ENCODE measurements at places on chromosomes 6 and 20. TPM values are rescaled to one million over a fixed set of nuclear protein-coding genes. Genes with fewer than 3 reads are reported as not detected.

- no peak for DNase-seq
Observed at GRCh38 chr6:1082285-1082935, 229.5 kb upstream of the FOXQ1 start.

DNA sequence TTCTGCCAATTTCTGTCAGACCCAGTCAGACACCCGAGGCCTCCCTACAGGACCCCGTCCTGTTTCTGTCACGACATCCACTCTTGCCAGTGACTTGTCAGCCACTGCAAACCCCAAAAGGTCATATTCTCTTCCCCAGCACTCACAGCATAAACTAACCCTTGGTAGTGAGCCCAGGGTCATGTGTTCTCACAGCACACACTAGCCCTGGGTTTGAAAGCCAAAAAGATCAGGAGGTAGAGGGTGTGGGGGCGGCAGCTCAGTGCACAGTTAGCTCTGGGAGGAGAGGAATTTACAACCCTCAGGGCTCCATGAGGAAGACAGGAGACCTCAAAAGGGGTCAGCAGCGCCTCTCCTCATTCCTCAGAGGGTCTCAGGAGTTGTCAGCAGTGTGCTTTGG is 9.9 kb upstream of the SNX9 start:
- DNase-seq = no peak

DNA sequence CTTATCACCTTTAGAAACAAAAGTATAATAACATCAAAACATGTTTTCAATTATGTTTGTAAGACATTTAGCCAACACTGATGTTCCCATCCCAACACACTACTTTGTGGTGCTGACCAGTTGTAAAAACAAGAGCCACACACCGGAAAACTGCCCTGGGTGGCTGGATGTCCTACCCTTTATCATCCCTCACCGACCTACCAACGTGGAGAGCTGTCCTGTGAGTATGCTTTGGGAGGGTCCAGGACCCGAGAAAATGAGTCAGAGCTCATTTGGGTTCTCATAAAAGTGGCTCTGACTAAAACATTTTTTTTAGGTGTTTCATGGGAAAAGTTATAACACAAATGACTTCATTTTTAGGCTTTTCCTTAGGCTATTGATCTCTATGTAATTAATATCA is 29.3 kb upstream of the CTAGE9 start:
- DNase-seq = no peak

DNA sequence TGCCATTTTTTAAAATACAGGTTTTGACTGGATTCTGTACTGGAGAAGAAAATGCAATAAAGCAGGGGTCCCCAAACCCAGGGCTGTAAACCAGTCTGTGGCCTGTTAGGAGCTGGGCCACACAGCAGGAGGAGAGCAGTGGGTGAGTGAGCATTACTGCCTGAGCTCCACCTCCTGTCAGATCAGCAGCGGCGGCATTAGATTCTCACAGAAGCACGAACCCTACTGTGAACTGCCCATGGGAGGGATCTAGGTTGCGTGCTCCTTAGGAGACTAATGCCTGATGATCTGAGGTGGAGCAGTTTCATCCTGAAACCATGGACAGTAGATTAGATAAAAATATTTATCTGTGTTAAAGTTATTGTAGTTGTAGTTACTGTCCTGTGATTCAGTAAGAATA is 21.1 kb upstream of the FBXO9 start:
- no peak for DNase-seq

DNA sequence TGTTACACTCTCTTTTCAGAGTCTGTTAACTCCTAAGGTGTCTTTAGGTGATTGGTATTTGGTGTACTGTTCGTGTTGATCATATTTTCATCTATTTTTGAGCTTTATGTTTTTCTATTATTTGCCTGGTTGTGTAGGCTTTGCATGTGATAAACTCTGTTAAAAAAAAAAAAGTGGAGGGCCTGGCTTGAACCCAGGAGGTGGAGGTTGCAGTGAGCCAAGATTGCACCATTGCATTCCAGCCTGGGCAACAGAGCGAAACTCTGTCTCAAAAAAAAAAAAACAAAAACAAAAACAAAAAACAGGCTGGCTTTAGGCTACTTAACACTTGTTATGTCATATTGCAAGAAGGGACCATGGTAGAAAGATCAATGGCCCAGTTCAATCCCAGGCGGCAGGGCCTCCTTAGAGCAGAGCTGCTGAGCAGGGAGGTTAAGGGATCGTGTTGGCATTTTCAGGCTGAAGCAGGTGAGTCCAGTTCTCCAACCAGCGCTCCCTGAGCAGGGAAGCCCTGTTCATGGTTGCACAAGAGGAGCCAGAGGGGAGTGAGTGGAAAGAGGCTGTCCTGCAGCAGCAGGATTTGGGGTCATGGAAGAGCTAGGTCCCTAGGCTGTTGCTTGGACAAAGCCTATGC is 8.5 kb downstream of the PYGB start:
- DNase-seq = no peak

- no peak for DNase-seq
Observed at GRCh38 chr6:48032151-48032550, 78.8 kb downstream of the PTCHD4 start.

- DNase-seq = no peak
Observed at GRCh38 chr6:1832844-1833787, 223.4 kb downstream of the FOXC1 start.

GRCh38 chr6:116562614-116563013 is 8.7 kb upstream of the RWDD1 start:
- DNase-seq = no peak

DNA sequence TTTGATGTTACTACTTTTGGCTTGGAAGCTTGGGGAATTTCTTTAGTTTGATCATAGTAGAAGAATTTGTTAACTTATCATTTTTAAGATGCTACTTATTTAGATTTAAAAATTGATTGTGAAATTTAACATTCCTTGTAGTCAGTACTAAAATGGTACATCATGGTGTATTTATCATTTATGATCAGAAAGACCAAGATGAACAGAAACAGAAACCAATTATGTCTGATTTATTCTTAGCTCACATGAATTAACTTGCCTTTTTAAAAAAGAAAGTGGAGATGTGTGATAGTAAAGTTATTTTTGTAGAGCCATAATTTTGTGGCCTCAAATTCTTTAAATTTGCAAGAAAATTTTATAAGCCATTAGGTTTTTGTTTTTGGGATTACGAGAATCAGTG is 77.6 kb downstream of the LIN28B start:
- no peak for DNase-seq

- DNase-seq = no peak
Observed at GRCh38 chr6:157606516-157606915, 216.5 kb upstream of the SNX9 start.

- DNase-seq = no peak
Observed at GRCh38 chr20:34389954-34390555, 27.0 kb downstream of the ITCH start.

DNA sequence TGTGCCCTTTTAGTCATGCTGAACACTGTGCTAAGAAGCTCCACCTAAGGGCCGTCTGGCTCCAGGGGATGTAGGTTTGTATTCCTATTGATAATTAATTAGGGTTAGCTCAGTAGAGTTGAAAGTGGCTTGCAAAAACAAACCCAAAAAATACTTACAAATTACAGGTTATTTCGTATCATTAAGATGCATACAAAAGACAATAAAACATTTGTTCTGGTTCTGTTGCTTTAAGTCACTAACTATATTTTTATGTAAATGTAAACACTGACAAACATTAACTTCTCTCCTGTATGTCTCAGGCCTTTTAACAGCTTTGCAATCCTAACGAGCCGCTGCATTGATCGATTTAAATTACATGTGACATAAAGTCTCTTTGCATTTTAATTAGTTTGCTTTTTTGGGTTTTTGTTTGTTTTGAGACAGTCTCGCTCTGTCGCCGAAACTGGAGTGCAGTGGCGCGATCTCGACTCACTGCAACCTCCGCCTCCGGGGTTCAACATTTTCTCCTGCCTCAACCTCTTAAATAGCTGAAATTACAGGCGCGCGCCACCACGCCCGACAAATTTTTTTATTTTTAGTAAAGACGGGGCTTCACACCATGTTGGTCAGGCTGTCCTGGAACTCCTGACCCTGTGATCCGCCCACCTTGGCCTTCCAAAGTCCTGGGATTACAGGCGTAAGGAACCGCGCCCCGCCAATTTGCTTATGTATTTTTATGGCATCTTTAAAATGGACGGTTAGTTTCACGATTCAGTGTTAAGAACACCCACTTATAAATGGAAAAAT is 110.9 kb downstream of the HFE start:
- DNase-seq = no peak

GRCh38 chr6:166667796-166668610 is 41.0 kb upstream of the RPS6KA2 start:
- no peak for DNase-seq

DNA sequence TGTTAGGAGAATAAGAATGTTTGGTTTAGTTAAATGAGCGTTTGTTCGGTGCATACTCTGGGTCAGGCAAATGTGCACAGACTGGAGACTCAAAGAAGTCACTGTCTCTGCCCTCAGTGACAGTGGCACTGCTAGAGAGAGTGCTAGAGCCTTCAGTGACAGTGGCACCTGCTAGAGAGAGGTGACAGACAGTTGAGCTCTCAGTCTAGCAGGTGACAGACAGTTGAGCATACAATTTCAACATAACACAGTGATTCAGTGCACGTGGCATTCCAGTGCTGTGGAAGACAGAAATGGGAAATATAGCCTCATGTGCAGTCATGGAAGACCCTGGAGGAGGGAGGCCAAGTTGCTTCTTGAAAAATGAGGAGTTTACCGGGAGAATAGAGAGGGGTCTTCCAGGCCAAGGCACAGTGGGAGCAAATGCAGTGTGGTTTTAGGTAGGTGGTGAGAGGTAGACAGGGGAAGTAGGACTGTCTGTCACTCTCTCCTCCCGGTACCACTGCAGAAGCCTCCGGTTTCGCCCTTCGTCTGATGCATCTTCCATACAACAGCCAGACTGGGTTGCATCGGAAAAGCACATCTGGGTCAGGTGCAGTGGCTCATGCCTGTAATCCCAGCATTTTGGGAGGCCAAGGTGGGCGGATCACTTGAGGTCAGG is 107.9 kb upstream of the CLDN20 start:
- DNase-seq = no peak

GRCh38 chr6:28488916-28489365 is 26.7 kb downstream of the GPX6 start:
- DNase-seq = no peak

GRCh38 chr6:41588111-41588510 is 41.9 kb downstream of the FOXP4 start:
- DNase-seq = peak; percentile 28

GRCh38 chr6:21751608-21752007 is 158.1 kb downstream of the SOX4 start:
- DNase-seq = no peak

DNA sequence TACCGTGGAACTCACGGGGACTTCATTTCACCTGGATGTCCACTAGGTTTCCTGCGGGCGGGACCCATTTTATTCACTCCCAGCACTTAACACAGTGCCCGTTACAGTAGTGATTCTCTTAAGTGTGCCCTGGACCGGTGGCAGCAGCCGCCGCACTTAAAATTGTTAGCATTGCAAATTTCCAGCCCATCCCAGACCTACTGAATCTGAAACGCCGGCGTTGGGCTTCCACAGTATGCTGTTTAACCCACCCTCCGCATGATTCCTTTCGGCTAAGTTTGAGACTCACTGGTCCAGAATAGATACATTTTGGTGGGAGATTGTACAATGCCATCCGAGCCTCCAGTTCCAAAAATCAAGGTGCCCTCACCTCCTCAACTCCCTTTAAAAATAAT is 967 bp downstream of the SMPDL3A start:
- DNase-seq = no peak

The AIG1 gene
- 71.6 TPM for total RNA-seq

The LY6G6D gene
- not detected for total RNA-seq

The ZSCAN23 gene
- 1.3 TPM for total RNA-seq

The FUCA2 gene
- 46.1 TPM for total RNA-seq

The BPIFA3 gene
- total RNA-seq = not detected

The EDN1 gene
- total RNA-seq = 2.9 TPM

The C6orf89 gene
- 79.4 TPM for total RNA-seq

The SLC22A2 gene
- total RNA-seq = not detected

The RAD21L1 gene
- not detected for total RNA-seq

The MUCL3 gene
- total RNA-seq = not detected

The CCHCR1 gene
- 12.3 TPM for total RNA-seq

The RNASET2 gene
- 16.4 TPM for total RNA-seq

The FAM162B gene
- 3.8 TPM for total RNA-seq

The HSPA1A gene
- total RNA-seq = 298 TPM

The COX4I2 gene
- 7.1 TPM for total RNA-seq

The TINAG gene
- not detected for total RNA-seq

The NEU1 gene
- total RNA-seq = 25.6 TPM
